Chondrocyte (in vitro differentiated cells): ENCODE measurements at places on chromosomes 2 and 18. TPM values are rescaled to one million over a fixed set of nuclear protein-coding genes. Genes with fewer than 3 reads are reported as not detected.

GRCh38 chr2:236879416-236879963, 206.2 kb upstream of the COPS8 start:
- H3K27me3 ChIP-seq: no peaks in the 10 kb centered on the region
- DNase-seq: no peak
- H3K4me3 ChIP-seq: no peak overlapping the region
- H3K36me3 ChIP-seq: peaks cover 2% of the 10 kb centered on the region

GRCh38 chr2:215612786-215613185, 176.9 kb upstream of the FN1 start:
- H3K4me1 ChIP-seq: peaks cover 57% of the 10 kb centered on the region
- no peak for DNase-seq
- H3K27ac ChIP-seq: peak overlapping the region; percentile 83
- peaks cover 4% of the 10 kb centered on the region for H3K36me3 ChIP-seq
- H3K27me3 ChIP-seq: no peaks in the 10 kb centered on the region

- DNase-seq: no peak
- H3K36me3 ChIP-seq: no peaks in the 10 kb centered on the region
- H3K27ac ChIP-seq: peak overlapping the region; percentile 37
- peaks cover 79% of the 10 kb centered on the region for H3K4me1 ChIP-seq
- H3K27me3 ChIP-seq: no peaks in the 10 kb centered on the region
Measured at GRCh38 chr2:46724107-46724506, 191.5 kb downstream of the MCFD2 start.

The MTIF2 gene
- 18.3 to 20.6 TPM (median 20.5 TPM) in 3 replicates for total RNA-seq

GRCh38 chr18:10743766-10744165, 217.9 kb downstream of the NAPG start:
- no peaks in the 10 kb centered on the region for H3K27me3 ChIP-seq
- H3K36me3 ChIP-seq: peaks cover 30% of the 10 kb centered on the region
- peaks cover 11% of the 10 kb centered on the region for H3K4me1 ChIP-seq

The REG1B gene
- total RNA-seq: not detected in 3 replicates

The AUP1 gene
- total RNA-seq: 76.8 to 94.3 TPM (median 79.8 TPM) in 3 replicates

The CCDC141 gene
- not detected in 3 replicates for total RNA-seq

The CD8B gene
- not detected in 3 replicates for total RNA-seq

GRCh38 chr2:150909090-150909489, 352.6 kb downstream of the RBM43 start:
- H3K36me3 ChIP-seq: no peaks in the 10 kb centered on the region
- H3K27ac ChIP-seq: no peak overlapping the region
- no peak for DNase-seq
- no peak overlapping the region for H3K4me3 ChIP-seq
- no peaks in the 10 kb centered on the region for H3K27me3 ChIP-seq

The SULT1C3 gene
- total RNA-seq: not detected in 3 replicates

The IL1R2 gene
- total RNA-seq: not detected in 3 replicates

DNA sequence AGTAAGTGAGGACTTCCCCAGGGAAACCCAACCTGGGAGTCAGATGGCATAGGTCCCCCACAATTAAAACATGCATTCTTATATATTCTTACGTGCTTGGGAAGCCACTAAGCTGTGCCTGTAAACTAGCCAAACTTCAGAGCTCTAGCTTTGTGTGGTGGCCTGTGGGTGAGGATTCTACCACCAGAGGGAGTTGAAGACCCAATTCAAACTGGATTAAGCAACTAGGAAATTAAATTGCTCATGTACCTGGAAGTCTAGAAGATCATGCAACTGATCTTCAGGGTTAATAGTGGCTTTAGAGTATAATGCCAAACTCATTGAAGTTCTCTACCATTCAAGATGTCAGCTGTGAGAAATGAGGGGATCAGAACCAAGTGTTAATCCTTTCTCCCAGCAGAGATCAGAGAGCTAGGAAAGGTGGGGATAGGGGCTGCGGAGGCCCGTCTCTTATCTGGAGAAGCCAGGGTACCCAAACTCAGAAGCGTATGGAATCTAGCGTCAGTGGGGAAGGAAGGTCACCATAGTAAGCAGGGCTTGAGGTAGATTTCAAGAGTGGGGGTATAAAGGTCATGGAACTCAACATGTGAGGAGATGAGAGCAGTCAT, 53.2 kb upstream of the CCDC85A start:
- H3K27me3 ChIP-seq: peaks cover 11% of the 10 kb centered on the region
- no peak overlapping the region for H3K4me3 ChIP-seq
- no peak overlapping the region for H3K27ac ChIP-seq
- DNase-seq: no peak

- peaks cover 4% of the 10 kb centered on the region for H3K27me3 ChIP-seq
- no peak overlapping the region for H3K27ac ChIP-seq
- no peak overlapping the region for H3K4me3 ChIP-seq
- no peak for DNase-seq
- H3K36me3 ChIP-seq: no peaks in the 10 kb centered on the region
Measured at GRCh38 chr2:194735837-194736542, 921.0 kb upstream of the SLC39A10 start.

DNA sequence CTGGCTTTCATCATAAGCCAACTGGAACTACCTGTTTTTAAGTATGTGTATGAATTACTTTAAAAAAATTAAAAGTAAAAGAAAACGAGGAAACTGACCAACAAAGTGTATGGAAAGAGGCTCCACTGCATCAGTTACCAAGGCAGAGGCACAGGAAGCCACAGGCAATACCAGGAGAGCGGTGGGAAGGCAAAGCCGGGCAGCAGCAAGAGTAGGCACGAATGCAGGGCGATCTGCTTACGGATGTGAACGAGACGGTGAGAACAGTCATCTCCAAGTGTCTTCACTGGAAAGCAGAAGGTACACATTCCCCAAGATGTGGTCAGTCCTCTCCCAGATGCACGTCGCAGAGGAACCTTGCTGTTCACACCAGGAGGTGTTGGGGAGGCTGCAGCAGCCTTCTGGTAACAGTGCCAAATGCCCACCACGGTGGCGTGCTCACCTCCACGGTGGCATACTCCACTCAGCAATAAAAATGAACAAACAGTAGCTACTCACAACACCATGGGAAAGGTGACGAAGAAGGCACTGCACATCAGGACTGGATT, 43.1 kb downstream of the HS6ST1 start:
- no peak overlapping the region for H3K27ac ChIP-seq
- no peak overlapping the region for H3K4me3 ChIP-seq
- H3K36me3 ChIP-seq: peaks cover 16% of the 10 kb centered on the region
- DNase-seq: peak; percentile 50
- no peaks in the 10 kb centered on the region for H3K4me1 ChIP-seq

- H3K4me1 ChIP-seq: peaks cover 67% of the 10 kb centered on the region
- peaks cover 17% of the 10 kb centered on the region for H3K36me3 ChIP-seq
- peaks cover 4% of the 10 kb centered on the region for H3K27me3 ChIP-seq
- no peak for DNase-seq
- H3K27ac ChIP-seq: peak overlapping the region; percentile 70
Measured at GRCh38 chr2:15638720-15639119, 47.1 kb downstream of the DDX1 start.

DNA sequence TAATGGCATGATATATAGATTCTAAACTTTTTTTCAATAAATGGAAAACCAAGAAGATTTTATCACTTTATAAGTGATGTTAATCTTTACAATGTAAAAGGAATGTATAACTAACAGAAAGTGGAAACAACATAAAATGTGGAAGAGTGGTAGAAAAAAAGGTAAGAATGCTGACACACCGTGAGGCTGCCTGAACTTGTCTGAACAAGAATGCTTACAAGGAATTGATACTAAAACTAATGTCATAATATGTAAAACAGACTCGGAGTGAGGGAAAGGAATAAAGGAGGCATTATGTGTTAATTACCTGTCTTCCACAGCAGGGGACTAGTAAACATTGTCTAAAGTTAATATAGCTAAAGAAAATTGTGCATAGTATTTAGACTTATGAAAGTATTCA, 958.8 kb upstream of the TMEFF2 start:
- no peaks in the 10 kb centered on the region for H3K36me3 ChIP-seq

DNA sequence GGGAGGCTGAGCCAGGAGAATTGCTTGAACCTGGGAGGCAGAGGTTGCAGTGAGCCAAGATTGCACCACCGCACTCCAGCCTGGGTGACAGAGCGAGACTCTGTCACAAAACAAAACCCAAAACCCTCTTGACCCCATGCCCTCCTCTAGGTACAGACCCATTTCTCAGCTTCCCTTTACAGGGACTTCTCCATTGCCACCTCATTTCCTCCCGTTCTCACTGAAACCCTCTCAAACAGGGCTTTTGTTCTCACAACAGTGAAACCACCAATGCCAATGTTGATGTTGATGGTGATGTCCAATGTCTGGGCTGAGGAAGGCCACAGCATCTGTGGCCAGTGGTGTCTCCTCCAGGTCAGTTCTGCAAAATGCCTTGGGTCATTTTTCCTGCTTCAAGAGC, 69.0 kb upstream of the ZCCHC2 start:
- H3K27ac ChIP-seq: no peak overlapping the region
- DNase-seq: no peak
- peaks cover 15% of the 10 kb centered on the region for H3K4me1 ChIP-seq
- peaks cover 2% of the 10 kb centered on the region for H3K36me3 ChIP-seq

DNA sequence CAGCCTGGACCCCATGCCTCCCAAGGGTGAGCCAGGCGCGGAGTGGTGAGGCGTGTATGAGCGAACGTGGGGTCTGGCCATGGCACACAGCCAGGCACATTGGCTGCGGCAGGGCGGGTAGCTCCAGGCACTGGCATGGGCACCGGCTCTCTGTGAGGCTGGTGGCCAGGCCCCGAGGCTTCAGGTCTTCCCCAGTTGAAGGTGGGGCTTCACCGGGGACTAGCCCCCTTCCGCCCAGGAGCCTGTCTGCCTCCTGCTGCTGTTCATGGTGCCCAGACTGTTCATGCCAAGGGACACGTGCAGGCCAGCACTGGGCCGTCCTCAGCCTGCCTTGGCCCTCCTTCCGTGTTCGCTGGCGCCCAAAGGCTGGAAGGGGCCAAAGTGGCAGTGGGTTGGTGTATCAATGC, 26.8 kb downstream of the DDX1 start:
- H3K27me3 ChIP-seq: no peaks in the 10 kb centered on the region
- DNase-seq: no peak

The FEV gene
- total RNA-seq: not detected in 3 replicates

DNA sequence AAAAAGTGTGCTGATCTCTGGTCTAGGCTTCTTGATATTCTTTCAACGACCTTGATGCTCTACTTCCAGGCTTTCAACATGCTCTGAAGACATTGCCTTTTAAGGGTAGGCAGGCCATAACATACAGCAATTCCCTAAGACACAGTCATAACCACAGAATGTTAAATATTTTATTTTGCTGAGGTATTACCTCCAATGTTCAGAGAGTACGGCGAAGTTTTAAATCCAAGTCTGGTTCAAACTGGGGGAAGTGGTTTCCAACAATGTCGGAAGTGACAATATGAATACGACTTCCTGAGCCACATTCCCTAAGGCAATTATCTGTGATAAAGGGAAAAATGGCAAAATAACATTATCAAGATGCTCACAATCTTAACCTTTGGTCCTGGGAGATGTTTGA, 1077.9 kb upstream of the PIK3C3 start:
- peaks cover 49% of the 10 kb centered on the region for H3K4me1 ChIP-seq
- no peaks in the 10 kb centered on the region for H3K27me3 ChIP-seq

The NEB gene
- 1.0 to 2.2 TPM (median 2.2 TPM) in 3 replicates for total RNA-seq

- H3K27ac ChIP-seq: no peak overlapping the region
- H3K36me3 ChIP-seq: peaks cover 2% of the 10 kb centered on the region
- H3K4me1 ChIP-seq: no peaks in the 10 kb centered on the region
- H3K4me3 ChIP-seq: no peak overlapping the region
- no peak for DNase-seq
Measured at GRCh38 chr2:16413285-16413684, 252.3 kb downstream of the CYRIA start.

The EHD3 gene
- 22.3 to 29.9 TPM (median 24.0 TPM) in 3 replicates for total RNA-seq

GRCh38 chr2:138500592-138501424, 762 bp upstream of the SPOPL start:
- H3K27me3 ChIP-seq: no peaks in the 10 kb centered on the region
- H3K4me1 ChIP-seq: peaks cover 35% of the 10 kb centered on the region
- DNase-seq: no peak
- H3K36me3 ChIP-seq: peaks cover 1% of the 10 kb centered on the region
- H3K27ac ChIP-seq: peak overlapping the region; percentile 86

The ARMC9 gene
- 71.6 to 188 TPM (median 187 TPM) in 3 replicates for total RNA-seq

GRCh38 chr2:60394463-60394862, 159.0 kb downstream of the BCL11A start:
- peaks cover 15% of the 10 kb centered on the region for H3K4me1 ChIP-seq
- no peak overlapping the region for H3K4me3 ChIP-seq
- H3K36me3 ChIP-seq: no peaks in the 10 kb centered on the region
- H3K27ac ChIP-seq: no peak overlapping the region
- no peaks in the 10 kb centered on the region for H3K27me3 ChIP-seq

DNA sequence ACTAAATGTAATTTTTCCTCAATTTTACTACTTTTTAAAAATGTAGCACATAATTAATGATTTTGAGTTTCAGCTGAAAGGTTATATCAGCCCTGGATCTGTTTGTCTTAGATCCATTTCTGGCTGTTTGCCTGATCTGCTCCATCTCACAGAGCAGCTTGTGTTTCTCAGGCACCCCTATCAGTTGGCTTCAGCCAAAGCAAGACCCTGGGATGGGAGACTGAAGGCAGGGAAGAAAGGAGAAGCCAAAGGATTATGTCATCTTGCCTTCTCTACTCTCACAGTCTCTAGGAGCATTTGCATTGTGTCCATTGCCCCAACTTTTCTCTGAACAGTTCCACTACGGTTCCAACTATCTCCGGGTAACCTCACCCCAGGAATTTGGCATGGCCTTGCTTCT, 110.5 kb downstream of the CCDC148 start:
- no peaks in the 10 kb centered on the region for H3K27me3 ChIP-seq
- no peak for DNase-seq
- H3K4me3 ChIP-seq: no peak overlapping the region
- H3K36me3 ChIP-seq: no peaks in the 10 kb centered on the region

The NEDD4L gene
- 21.6 to 27.6 TPM (median 25.8 TPM) in 3 replicates for total RNA-seq

The CBLN2 gene
- total RNA-seq: 3.5 to 3.7 TPM in 2 of 3 replicates, not detected in the other

DNA sequence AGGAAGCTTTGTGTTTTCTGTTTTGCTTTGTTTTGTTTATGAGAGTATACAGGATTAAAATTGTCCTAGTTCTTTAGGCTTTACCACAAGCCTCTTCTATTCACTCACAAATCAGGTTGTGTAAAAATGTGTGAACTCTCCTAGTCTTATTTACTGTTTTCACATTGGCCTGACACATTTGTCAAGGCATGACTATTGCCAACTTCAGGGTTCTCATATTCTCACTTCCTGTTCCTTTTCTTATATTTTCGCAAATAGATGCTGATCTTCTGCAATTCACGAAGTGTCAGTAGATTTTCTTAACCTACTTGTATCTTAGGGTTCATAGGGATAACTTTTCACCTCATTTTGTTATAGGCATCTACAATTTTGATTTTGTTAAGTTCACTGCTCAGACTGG, 67.1 kb downstream of the CCDC102B start:
- H3K27ac ChIP-seq: no peak overlapping the region
- no peaks in the 10 kb centered on the region for H3K36me3 ChIP-seq
- no peaks in the 10 kb centered on the region for H3K27me3 ChIP-seq

The KCNJ13 gene
- not detected in 3 replicates for total RNA-seq

- H3K4me1 ChIP-seq: peaks cover 7% of the 10 kb centered on the region
- no peak overlapping the region for H3K4me3 ChIP-seq
- H3K27me3 ChIP-seq: no peaks in the 10 kb centered on the region
- H3K36me3 ChIP-seq: peaks cover 10% of the 10 kb centered on the region
- H3K27ac ChIP-seq: no peak overlapping the region
- no peak for DNase-seq
Measured at GRCh38 chr2:158717366-158718195, 77.5 kb upstream of the DAPL1 start.

- no peak for DNase-seq
- no peak overlapping the region for H3K27ac ChIP-seq
- peaks cover 43% of the 10 kb centered on the region for H3K4me1 ChIP-seq
- no peak overlapping the region for H3K4me3 ChIP-seq
- no peaks in the 10 kb centered on the region for H3K36me3 ChIP-seq
Measured at GRCh38 chr2:29462293-29462692, 347.1 kb downstream of the CLIP4 start.

The FBXO15 gene
- 0.57 to 0.95 TPM (median 0.92 TPM) in 3 replicates for total RNA-seq

- no peak overlapping the region for H3K27ac ChIP-seq
- H3K36me3 ChIP-seq: peaks cover 10% of the 10 kb centered on the region
- DNase-seq: no peak
- peaks cover 34% of the 10 kb centered on the region for H3K4me1 ChIP-seq
- no peaks in the 10 kb centered on the region for H3K27me3 ChIP-seq
Measured at GRCh38 chr2:54049365-54049764, 66.0 kb upstream of the ACYP2 start.
